ENCODE measurements at places on chromosomes 12 and 14.
A peak's percentile ranks its signal among the peaks of the same experiment; 100 is the strongest.

DNA sequence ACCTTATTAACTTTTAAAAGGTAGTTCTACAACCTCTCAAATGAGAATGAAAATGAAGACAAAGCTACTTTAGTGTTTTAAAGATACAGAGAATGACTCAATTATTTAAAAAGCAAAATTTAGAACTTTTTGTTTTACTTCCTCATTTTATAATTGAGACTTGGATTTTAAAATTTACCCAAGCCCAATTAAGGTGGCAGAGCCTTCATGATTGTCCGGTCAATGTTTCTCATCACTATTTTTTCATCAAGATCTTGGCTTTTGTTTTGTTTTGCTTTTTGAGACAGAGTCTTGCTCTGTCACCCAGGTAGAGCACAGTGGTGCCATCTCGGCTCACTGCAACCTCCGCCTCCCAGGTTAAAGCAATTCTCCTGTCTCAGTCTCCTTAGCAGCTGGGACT is 32.7 kb downstream of the PPP4R3A start:
- peaks cover 36% of the 10 kb centered on the region for H3K4me1 ChIP-seq
- DNase-seq, result no peak
- peaks cover 46% of the 10 kb centered on the region for H3K36me3 ChIP-seq
- H3K4me3 ChIP-seq, result no peak overlapping the region
- no peak overlapping the region for H3K27ac ChIP-seq

GRCh38 chr14:95228240-95228639 is 70.9 kb upstream of the DICER1 start:
- H3K4me3 ChIP-seq, result no peak overlapping the region
- H3K27ac ChIP-seq, result no peak overlapping the region
- H3K27me3 ChIP-seq, result no peaks in the 10 kb centered on the region
- no peak for DNase-seq
- H3K4me1 ChIP-seq, result no peaks in the 10 kb centered on the region

DNA sequence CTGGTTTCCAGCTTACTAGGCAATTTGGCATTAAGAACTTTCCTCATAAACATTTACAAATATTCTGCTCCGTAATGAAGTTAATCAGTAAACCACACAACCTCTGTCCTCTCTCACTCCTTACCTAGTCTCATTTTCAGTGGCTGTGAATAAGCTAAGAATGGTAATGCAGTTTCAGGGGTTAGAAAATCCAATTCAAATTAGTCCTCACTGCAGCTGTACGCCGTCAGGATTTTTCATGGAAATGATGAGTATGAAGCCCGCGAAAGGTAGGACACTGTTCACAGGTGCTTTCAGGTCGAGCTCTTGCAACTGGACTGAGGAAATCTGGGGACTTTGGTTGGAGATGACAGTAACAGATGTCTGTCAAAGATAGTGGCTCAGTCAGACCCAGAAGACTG is 29.6 kb downstream of the NR1H4 start:
- no peaks in the 10 kb centered on the region for H3K4me1 ChIP-seq
- no peak overlapping the region for H3K4me3 ChIP-seq

DNA sequence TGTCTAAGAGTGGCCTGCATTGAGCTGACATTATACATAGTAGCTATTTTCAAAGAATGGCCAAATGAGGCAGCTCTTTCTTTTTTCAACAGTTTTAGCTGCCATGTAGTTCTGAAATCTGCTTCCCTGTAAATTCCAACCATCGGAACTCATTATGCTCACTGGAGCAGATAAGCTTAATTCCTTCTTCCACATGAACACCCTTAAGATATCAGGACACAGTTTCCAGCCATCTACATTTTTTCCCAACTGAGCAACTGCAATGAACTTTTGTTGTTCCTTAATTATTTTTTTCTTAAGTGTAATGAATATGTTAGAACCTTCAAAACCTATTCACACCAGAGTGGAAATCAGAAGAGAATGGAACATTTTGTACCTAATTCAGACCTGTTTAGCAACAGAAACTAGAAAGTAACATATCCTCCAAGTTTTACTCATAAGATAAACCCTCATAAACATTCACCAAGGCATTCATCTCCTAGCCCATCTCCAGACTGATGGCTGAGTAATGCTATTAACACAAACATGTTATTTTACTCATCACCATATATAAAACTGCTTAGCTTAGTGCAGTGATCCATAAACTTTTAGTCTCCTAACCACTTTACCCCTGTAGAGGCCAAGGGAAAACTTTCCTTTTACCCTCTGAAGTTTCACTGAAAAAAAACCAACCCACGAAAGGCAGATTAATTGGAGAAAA is 296.1 kb upstream of the SYT1 start:
- no peak for DNase-seq
- no peaks in the 10 kb centered on the region for H3K4me1 ChIP-seq
- H3K4me3 ChIP-seq, result no peak overlapping the region
- H3K27me3 ChIP-seq, result no peaks in the 10 kb centered on the region
- no peaks in the 10 kb centered on the region for H3K36me3 ChIP-seq
- no peak overlapping the region for H3K27ac ChIP-seq

DNA sequence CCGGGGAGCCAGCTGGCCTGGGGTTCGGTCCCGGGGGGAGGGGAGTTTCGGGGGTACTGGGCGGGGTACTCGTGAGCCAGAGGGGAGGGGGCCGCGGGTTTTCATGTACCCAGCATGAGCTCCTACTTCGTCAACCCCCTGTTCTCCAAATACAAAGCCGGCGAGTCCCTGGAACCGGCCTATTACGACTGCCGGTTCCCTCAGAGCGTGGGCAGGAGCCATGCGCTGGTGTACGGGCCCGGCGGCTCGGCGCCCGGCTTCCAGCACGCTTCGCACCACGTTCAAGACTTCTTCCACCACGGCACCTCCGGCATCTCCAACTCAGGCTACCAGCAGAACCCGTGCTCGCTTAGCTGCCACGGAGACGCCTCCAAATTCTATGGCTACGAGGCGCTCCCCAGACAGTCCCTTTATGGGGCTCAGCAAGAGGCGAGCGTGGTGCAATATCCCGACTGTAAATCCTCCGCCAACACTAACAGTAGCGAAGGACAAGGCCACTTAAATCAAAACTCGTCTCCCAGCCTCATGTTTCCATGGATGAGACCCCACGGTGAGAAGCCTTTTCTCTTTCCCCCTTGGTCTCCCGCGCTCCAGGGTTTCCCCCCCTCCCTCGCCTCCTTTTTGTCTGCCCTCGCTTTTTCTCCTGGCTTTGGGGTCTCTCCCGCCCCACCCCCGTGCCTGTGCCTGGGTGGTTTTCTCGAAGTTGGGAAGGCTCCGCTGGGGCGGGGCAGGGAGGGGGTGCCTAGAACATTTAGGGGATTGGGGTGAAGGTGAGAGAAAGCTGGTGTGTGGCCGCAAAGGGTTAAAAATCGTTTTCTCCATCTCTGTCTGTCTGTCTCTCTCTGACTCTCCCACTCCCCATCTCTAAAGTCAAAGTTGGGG is 627 bp downstream of the HOXC8 start:
- H3K4me3 ChIP-seq, result peak overlapping the region; percentile 59
- no peaks in the 10 kb centered on the region for H3K36me3 ChIP-seq
- no peaks in the 10 kb centered on the region for H3K27me3 ChIP-seq
- DNase-seq, result no peak

DNA sequence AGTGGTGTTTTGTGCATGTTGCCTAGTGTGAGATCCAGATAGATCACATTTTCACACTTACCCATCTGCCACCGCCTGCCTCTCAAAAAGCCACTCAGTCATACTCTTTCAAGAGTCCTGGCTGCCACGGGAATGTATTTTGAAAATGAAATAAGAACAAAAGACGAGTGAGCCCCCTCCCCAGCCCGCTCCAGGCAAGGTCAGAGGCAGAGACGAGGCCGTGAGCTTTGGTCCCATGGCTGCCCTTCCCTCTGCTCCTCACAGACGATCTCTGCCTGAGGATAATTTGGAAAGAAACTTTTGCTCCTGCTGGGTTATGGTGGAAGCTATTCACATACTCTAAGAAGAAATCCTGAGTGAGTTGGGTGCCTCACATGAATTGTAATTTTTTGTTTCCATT is 924.3 kb downstream of the BCL11B start:
- no peak overlapping the region for H3K4me3 ChIP-seq
- H3K4me1 ChIP-seq, result no peaks in the 10 kb centered on the region
- no peaks in the 10 kb centered on the region for H3K27me3 ChIP-seq
- H3K27ac ChIP-seq, result no peak overlapping the region

DNA sequence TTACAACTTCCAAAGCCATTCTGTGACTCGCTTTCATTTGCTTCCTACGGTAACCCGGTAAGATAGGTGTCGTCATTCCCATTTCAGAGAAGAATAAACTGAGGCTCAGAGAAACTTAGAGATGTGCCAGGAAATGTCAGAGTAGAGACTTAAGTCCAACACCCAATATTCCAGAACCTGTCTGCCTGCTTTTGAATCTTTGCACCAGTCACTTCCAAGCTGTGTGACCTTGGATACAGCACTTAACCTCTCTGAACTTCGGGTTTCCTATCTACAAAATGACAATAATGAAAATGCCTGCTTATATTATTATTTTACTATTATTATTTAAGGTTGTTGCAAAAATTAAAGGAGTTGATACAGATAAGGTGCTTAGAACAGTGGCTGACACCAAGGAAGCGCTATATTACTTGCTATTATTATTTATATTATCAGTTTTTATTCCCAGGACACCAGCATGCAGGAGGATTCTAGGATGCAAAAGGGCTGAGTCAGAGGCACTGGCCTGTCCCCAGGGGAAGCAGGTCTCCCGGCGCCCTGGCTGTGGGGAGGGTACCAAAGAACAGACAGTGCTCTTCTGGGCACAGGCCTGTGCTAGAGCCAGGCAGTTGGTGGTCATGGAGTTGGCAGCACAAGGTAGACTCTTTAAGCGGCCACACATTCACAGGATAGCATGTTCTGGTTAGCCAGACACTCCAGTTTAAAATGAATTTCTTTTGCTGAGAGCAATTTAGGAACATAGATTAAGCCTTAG is 5.4 kb downstream of the HSPB8 start:
- peak overlapping the region; percentile 98 for H3K27ac ChIP-seq
- DNase-seq, result no peak
- H3K4me3 ChIP-seq, result peak overlapping the region; percentile 91
- peaks cover 21% of the 10 kb centered on the region for H3K4me1 ChIP-seq
- peaks cover 18% of the 10 kb centered on the region for H3K36me3 ChIP-seq
- H3K27me3 ChIP-seq, result no peaks in the 10 kb centered on the region

DNA sequence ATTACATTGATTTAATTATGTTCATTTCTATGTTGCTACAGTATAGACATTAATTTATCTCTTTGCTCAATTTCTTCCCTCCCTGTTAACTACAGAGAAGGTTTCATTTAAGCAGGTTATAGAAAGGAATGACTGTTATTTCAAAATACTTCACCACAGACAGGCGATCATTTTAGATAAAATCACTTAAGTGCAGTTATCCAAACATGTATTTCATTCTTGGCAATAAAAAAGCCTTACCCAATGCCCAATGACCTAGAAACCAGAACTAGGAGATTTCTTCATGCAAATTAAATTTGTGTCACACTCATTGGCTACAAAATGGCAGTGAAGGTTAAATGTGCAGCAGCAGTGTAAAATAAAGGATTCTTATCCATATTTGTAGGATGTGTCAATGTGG is 266.4 kb downstream of the KCNH5 start:
- H3K4me3 ChIP-seq, result no peak overlapping the region
- H3K36me3 ChIP-seq, result no peaks in the 10 kb centered on the region
- H3K27me3 ChIP-seq, result no peaks in the 10 kb centered on the region
- H3K4me1 ChIP-seq, result no peaks in the 10 kb centered on the region
- no peak for DNase-seq
- no peak overlapping the region for H3K27ac ChIP-seq

DNA sequence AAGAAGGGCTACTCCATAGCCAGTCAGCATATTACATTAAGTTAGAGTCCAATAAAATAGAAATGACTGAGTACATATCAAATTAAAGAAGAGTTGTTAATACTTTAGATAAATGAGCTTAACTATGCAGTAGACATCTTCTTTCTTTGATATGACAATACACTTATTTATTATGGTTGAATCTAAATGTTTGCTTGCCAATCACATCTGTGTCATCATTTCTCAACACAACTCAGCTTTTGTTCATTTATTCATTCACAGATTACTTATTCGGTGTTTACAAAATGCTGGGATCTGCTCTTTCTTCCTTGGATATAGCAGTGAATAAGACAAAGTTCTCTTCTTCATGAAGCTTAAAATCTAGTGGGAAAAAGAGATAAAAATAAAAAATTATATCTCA is 614.6 kb upstream of the ATP2B1 start:
- no peaks in the 10 kb centered on the region for H3K36me3 ChIP-seq
- no peaks in the 10 kb centered on the region for H3K27me3 ChIP-seq
- H3K4me1 ChIP-seq, result no peaks in the 10 kb centered on the region
- no peak overlapping the region for H3K4me3 ChIP-seq

GRCh38 chr12:124298685-124299410 is 4.0 kb downstream of the RFLNA start:
- H3K36me3 ChIP-seq, result no peaks in the 10 kb centered on the region
- H3K27me3 ChIP-seq, result no peaks in the 10 kb centered on the region
- no peak for DNase-seq
- peaks cover 16% of the 10 kb centered on the region for H3K4me1 ChIP-seq

DNA sequence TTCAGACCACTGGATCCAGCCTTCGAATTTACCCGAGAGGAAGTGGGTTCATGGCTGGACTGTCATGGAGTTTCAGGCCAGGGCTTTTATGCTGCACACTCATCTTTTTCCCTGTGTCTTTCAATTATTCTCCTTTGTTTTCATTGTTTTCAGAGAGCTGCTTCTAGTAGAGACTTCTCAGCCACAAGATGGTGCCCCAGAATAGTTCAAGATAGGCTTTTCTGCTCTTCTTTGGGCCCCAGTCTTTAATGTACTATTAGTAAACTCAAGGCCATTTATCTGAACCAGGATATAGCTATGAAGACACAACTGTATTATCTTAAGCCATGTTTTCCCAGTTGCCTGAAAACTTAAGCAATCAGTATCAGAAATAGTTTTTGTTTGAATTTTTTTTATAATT is 30.4 kb upstream of the PSMA6 start:
- no peak for DNase-seq
- no peak overlapping the region for H3K27ac ChIP-seq
- no peak overlapping the region for H3K4me3 ChIP-seq
- no peaks in the 10 kb centered on the region for H3K27me3 ChIP-seq
- H3K36me3 ChIP-seq, result no peaks in the 10 kb centered on the region

- H3K4me1 ChIP-seq, result no peaks in the 10 kb centered on the region
- H3K36me3 ChIP-seq, result no peaks in the 10 kb centered on the region
- no peaks in the 10 kb centered on the region for H3K27me3 ChIP-seq
- no peak for DNase-seq
These were observed 2.6 kb downstream of the DIO3 start for GRCh38 chr14:101563654-101564443.

GRCh38 chr12:129863938-129864337 is 39.9 kb downstream of the TMEM132D start:
- no peak overlapping the region for H3K4me3 ChIP-seq
- no peaks in the 10 kb centered on the region for H3K27me3 ChIP-seq
- no peaks in the 10 kb centered on the region for H3K36me3 ChIP-seq
- no peak for DNase-seq
- H3K27ac ChIP-seq, result no peak overlapping the region
- no peaks in the 10 kb centered on the region for H3K4me1 ChIP-seq

DNA sequence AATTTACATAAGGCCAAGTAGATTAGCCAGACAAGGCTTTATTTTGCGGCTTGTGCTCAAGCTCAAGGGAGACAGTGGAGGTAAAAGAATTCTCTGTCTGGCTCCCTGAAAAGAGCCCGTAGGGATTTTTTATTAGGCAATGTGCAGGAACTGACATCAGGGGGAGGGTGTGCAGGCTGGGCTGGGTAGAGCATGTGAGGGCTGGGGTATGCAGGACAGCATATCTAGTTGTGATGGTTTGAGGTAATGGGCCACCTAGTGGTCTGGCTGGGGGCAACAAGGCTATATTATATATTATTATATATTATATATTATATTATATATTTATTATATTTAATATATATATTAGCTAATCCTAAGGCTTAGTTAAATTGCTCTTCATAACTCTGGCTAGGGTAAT is 102.1 kb downstream of the TMEM117 start:
- no peaks in the 10 kb centered on the region for H3K4me1 ChIP-seq
- no peaks in the 10 kb centered on the region for H3K36me3 ChIP-seq
- H3K27me3 ChIP-seq, result no peaks in the 10 kb centered on the region
- DNase-seq, result no peak

Data from thoracic aorta (tissue), 2 donors.